Anterior cingulate cortex (tissue), 58 donors: ENCODE measurements at places on chromosomes 3 and 15.

DNA sequence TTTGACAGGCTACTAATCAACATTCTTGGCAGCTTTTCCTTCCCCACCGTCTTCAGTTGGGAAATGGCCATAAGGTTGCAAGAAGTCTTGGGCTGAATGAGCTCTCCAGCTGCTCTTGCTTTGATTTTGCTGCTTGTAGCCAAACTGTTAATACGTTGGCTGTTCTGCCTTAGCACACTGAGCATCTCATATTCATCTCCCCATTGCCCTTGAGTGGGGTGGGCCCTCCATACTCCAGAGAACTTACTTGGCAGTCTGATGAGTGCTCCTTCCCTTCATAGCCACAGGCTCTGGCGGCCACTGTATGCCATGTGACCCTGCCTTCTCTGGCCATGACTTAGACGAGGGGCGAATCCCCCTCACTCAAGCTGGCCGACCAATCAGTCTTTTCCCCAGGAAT lies 25.8 kb upstream of the PAQR5 start:
- DNase-seq, result no peak

DNA sequence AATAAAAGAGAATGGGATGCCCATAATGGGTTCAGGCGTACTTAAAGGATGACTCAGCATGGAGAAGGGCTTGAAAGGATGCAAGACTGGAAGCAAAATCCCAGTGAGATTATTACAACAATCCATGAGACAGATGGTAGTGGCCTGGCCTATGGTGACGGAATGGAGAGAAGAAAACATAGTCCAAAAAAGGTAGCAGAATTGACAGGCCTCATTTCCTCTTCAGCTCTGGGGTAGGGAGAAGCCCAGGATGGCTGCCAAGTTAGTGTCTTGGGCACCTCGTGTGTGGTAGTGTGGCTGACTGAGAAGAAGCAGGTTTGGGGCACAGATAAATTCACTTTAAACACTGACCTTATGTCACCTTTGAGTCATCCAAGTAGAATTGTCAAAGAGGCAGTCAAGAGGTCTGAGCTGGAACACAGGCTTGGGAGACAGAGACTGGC lies 18.1 kb downstream of the MB21D2 start:
- DNase-seq, result no peak

GRCh38 chr3:25029820-25030219 lies 398.2 kb upstream of the RARB start:
- no peak for DNase-seq

DNA sequence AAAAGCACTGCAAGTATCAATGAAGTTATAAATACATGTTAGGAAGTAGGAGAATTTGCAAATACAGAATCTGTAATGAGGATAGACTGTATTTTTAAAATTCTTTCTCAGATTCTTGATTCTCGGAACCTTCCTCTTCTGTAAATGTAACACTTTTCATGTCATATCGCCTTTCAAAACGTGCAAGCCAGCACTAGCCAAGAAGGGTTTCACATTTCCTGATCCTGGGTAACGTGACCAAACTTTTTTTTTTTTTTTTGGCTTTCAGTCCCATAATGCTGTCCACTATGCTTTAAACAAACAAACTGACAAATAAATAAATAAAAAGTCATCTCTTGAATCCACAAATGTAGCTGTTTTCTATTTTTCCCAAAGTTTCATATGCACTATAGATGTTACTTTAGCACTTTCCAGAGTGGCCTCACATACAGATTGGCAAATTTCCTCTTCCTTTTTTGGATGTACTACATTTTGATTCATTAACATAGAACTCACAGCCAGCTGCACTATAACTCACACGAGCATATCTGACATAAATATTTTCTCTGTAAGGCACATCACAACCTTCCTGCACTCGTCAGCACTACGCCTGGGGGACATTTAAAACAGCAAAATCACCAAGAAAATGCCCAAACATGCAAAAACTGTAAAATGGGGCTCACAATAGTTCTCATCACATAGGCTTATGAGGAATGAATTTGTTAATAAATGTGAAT lies 208.1 kb downstream of the OSBPL10 start:
- no peak for DNase-seq

DNA sequence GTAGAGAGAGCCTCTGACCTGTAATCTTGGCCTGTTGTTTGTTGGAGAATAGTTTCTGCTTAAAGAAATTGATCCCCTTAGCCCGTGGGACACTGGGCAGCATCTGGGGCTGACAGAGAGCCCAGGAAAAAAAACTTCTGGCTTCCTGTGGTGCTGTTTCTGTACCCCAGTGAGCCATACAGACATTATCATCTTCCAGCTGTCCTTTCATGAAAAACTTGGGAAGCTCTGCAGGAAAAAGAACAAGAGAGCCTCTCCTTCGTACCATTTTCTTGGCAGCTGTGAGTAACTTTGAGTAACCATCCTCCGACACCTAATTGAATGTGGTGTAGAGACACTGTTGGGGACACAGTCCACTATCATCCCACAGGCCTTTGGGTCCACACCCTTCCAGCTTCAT lies 333.0 kb downstream of the SHQ1 start:
- DNase-seq, result no peak

DNA sequence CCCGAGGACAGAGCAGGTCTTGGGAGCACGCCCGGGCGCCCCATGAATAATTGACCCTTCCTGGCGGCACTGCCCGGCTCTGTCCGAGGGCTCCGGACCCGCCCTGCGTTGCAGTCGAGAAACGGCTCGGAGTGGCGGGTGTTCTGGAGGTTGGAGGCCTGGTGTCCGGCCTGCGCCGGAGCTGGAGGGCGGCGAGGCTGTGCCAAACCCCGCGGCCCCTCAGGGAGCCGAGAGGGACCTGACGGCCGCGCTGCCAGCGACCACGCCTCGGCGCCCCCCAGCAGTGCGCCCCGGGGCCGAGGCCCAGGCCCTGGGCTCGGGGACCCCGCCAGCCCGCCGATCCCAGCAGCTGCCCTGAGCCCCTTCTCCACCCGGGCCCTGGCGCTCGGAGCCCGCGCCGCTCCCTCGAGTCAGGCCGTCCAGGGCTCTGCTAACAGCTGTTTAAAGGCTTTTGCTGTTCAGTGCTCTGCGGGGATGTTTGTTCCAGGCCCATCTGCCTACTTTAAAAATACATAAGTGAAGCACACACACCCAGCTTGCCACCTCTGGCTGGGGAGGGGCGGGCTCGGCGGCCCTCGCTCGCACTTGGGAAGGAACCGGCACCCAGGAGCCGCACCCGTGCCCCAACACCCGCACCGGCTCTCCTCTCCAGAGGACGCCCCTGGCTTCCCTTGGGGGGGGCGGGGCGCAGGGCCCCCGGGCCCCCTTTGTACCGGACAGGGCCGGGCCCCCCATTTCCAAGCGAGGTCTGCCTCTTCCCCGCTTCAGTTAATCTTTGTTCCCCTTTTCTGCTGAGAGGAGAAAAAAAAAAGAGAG lies 730 bp upstream of the ZNF710 start:
- DNase-seq, result no peak

DNA sequence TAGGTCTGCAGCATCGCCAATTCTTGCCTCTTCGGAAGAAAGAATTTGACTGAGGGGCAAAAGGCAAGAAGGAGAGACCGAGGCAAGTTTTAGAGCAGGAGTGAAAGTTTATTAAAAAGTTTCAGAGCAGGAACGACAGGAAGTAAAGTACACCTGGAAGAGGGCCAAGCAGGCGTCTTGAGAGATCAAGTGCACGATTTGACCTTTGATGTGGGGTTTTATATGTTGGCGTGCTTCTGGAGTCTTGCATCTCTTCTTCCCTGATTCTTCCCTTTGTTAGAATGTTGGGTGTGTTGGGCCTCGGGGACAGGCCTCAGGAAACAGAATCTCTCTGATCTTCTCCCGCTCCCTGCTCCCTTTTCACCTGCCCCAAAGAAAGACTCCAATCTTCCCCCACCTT lies 40.6 kb upstream of the FLNB start:
- DNase-seq, result no peak

- no peak for DNase-seq
Observed at GRCh38 chr15:69974321-69974720, 123.4 kb downstream of the TLE3 start.
